ENCODE measurements at places on chromosomes 2 and 18. TPM values are rescaled to one million over a fixed set of nuclear protein-coding genes. Genes with fewer than 3 reads are reported as not detected.

GRCh38 chr18:73791081-73791480, 356.6 kb downstream of the FBXO15 start:
- DNase-seq: no peak

GRCh38 chr2:226790011-226790410, 9.6 kb downstream of the IRS1 start:
- DNase-seq: no peak

DNA sequence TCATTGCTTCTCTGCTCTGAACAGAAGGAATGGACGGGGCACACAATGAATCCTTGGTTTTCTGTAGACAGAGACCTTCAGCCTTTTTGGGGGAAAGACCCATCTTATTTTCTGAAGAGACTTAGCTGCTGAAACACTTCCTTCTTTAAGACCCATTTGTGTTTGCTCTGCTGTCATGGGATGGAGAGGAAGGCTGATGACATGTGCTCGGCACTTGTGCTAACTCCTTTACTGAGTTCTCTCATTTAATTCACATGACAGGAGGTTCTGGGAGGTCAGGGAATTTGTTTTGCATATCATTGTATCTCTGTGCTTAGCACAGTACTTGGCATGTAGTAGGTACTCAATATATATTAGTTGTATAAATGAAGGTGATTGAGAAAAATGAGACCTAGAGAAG, 39.0 kb downstream of the OXER1 start:
- DNase-seq: no peak

- no peak for DNase-seq
These were observed 13.1 kb upstream of the SNTG2 start for GRCh38 chr2:937530-937929.

- no peak for DNase-seq
These were observed 6.9 kb upstream of the NEDD4L start for GRCh38 chr18:58037163-58037562.

GRCh38 chr2:166181813-166182154, 54.0 kb upstream of the SCN1A start:
- DNase-seq: no peak

GRCh38 chr2:79131687-79132086, 11.4 kb downstream of the REG1A start:
- DNase-seq: no peak

GRCh38 chr18:3493501-3494244, 43.7 kb downstream of the TGIF1 start:
- DNase-seq: no peak

GRCh38 chr18:50769463-50769862, 50.4 kb downstream of the MRO start:
- DNase-seq: no peak

DNA sequence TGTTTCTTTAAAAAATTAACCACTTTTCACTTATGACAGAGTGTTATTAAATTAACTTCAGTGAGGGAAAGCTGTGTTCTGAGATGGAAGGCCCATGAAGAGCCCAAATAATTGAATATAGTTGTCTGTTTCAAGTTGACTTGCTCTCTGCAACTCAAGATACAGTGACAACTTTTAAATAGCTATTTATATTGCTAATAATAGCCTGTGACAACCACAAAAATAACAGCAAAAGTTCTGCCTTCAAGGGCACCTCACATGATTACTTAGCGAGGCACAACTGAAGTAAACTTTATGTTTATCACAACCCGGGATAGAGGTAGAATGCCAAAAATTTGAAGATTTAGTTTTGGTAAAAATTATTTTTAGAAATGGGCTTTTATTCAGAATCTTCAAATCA, 167.3 kb upstream of the SCN7A start:
- DNase-seq: no peak

GRCh38 chr2:3033315-3033714, 344.3 kb downstream of the EIPR1 start:
- DNase-seq: no peak

GRCh38 chr2:119455066-119455718, 23.5 kb downstream of the TMEM37 start:
- DNase-seq: no peak

GRCh38 chr2:8296306-8296705, 385.6 kb upstream of the ID2 start:
- DNase-seq: no peak

- no peak for DNase-seq
These were observed 35.1 kb downstream of the GALM start for GRCh38 chr2:38700881-38701458.

GRCh38 chr2:81747481-81748070, 1443.0 kb upstream of the LRRTM1 start:
- DNase-seq: no peak

DNA sequence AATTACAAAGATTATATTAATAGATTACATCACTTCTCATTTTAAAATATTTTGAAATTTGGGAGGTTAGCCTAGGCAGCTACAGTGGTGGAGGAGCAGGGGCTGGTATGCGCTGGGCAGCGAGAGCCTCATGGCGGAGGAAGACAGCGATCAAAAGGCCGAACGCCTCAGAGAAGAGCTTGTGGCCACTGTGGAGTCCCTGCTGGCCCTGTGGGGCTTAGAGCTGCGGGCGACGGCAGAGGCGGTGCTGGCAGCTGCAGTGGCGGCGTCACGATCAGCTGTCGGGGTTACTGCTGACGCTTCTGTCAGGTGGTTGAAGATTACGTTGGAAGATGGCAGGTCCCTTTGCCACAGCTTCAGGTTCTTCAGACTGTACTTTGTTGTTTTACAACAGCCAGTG, 87.4 kb downstream of the ROCK2 start:
- no peak for DNase-seq

DNA sequence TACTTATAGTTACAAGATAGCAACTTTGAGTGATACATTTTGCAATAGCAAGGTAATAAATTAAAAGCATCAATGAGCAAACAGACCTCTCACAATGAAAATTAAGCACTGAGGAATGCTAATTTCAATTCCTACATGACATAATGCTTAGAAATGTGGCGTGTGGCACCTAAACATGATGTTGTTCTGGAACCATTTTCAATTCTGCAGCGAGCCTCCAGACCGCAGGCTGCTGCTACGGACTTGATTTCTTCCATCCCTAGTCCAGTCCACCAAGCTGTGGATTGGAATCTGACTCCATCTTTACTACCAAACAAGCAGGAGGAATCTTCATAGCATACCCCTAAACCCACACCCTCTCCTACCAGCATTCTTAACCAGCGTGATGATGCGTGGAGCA, 58.7 kb upstream of the ZNF397 start:
- DNase-seq: no peak

GRCh38 chr18:35939138-35939537, 33.3 kb upstream of the RMP24 start:
- DNase-seq: no peak

- DNase-seq: no peak
These were observed 21.8 kb upstream of the GLS start for GRCh38 chr2:190858817-190859216.

DNA sequence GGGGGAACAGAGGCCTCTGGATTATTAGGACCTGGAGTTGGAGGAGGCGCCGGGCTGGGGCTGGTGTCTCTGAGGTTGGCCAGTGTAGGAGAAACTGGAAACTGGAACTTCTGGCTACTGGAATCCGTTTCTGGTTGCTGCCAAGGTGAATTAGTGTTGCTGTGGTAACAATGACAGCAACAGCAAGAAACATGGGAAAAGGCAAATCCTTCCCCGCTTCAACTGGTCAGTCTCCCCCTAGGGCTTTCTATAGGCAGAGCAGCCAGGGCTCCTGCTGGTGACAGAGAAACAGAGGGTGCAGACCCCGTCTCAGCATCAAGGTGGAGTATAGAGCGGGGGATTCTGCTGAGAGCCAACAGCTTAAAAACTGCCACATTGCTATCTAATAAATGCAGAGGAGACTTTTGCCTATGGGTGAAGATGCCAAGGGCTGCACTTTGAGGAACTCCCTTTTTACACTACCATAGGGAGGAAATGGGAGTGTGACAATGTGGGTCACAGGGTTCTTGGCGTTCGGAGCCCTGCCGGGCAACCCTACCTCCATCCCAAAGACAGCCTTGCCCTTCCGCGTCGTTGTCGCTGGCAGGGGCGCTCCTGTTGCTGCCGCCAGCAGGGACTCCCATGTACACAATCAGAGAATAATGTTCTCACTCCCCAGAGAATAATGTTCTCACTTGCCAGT, 81.4 kb upstream of the CABLES1 start:
- no peak for DNase-seq

GRCh38 chr2:1617425-1618021, 126.8 kb downstream of the PXDN start:
- DNase-seq: no peak

- DNase-seq: no peak
These were observed 146.7 kb upstream of the ALKAL2 start for GRCh38 chr2:434625-435024.

GRCh38 chr2:223759569-223760430, 77.6 kb downstream of the AP1S3 start:
- no peak for DNase-seq

DNA sequence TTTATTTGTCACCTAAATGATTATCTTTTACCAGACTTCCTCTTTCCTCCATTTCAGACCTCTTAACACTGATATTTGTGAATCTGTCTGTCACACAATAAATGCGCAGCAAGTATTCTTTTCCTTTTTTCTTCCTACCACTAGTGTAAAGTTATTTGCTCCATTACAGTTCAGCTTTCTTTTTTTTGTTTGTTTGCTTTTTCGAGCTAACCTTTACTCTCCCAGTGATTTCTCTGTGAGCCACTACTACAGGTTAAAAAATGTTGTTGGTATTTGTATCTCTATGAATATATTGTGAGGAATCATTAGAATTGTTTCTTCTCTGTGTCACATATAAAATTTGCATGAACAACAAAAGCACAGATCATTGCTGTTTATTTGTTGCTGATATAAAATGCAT, 854.0 kb upstream of the GCFC2 start:
- DNase-seq: no peak

- DNase-seq: no peak
These were observed 44.4 kb downstream of the EN1 start for GRCh38 chr2:118803012-118803411.

DNA sequence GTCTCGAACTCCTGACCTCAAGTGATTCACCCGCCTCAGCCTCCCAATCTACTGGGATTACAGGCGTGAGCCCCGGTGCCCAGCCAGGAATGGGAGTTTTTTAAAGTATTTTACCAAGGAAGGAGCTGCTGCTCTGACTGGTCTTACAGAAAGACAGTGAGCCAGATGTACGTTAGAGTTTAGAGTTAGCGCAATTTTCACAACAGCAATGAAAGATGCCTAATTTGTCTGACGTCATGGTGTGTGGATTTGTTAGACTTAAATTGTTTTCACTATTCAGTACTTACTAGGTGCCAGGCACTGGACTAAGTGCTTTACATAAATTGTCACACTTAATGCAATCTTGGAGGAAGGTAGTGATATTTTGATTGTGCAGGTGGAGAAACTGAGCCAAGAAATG, 12.4 kb upstream of the RPL37A start:
- no peak for DNase-seq

DNA sequence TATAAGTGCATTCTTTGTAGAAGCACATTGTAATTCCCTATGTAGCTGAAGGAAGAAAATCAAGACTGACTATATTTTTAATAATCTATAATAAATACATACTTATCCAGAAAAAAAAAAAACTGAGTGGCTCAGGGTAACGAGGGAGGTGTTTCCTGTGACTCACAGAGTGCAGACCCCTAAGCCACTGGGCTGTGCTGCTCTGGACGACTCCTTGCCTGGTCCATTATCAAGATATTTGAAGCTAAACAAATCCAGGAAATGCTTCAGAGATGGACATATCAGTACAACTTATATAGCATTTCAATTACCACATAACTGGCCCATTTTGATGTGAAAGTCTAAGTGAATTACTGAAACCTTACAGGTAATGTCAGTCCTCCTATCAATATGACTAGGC, 80.6 kb downstream of the PIGN start:
- DNase-seq: no peak

GRCh38 chr2:206260188-206261012, 14.1 kb upstream of the ZDBF2 start:
- DNase-seq: no peak

DNA sequence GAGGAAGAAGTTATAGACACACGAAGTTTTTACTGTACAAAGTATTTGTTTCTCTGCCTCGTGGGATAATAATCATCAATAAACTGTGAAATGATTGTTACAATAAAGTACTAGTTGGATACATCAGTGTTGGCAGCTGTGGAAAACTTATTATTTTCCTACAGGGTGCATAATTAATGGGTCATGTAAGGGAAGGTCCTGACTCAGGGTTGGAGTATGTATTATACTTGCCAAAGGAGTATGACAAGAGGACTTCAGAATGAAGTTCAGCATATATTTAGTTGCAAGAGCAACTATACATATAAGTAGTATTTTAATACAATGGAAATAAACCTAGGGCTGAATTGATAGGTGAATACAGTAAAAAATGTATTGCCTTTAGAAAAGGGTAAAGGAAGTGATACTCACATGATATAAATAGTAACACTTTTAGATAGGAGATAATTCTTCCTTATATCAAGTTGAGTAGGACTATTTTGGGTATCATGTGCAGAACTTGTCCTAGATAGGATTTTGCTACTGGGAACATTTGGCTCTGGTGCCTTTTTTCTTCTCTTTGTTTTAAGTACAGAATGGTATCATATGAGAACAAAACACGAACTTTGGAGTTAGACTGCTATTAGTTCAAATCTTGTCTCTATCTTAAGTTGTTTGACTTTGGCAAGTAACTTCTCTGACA, 79.1 kb downstream of the PLCL1 start:
- DNase-seq: no peak

GRCh38 chr2:118065921-118066511, 22.3 kb upstream of the INSIG2 start:
- DNase-seq: no peak

GRCh38 chr2:201403880-201404279, 46.7 kb upstream of the FLACC1 start:
- DNase-seq: no peak

Gene TTC39C
- total RNA-seq: 93.5 TPM

Gene SLC8A1
- total RNA-seq: 0.50 TPM

Gene FARSB
- total RNA-seq: 26.0 TPM

Gene PRKAG3
- not detected for total RNA-seq

Gene RNF152
- 0.50 TPM for total RNA-seq

Gene INHA
- total RNA-seq: not detected

Gene L3MBTL4
- 0.33 TPM for total RNA-seq

Gene IL1R2
- total RNA-seq: 0.50 TPM

Gene UGT1A4
- total RNA-seq: not detected

Gene CASP10
- total RNA-seq: 49.6 TPM

Gene FAM124B
- 0.64 TPM for total RNA-seq

Gene LONRF2
- total RNA-seq: 0.02 TPM

Gene NUP35
- 16.9 TPM for total RNA-seq

Gene FAM237A
- not detected for total RNA-seq

Gene HOXD1
- not detected for total RNA-seq

Gene LAMA3
- 0.20 TPM for total RNA-seq

Gene GNLY
- 75.5 TPM for total RNA-seq

Gene PSMD1
- total RNA-seq: 101 TPM

Gene SAP130
- total RNA-seq: 36.8 TPM

Gene ATP6V1B1
- total RNA-seq: not detected

Gene TMEM178A
- total RNA-seq: not detected

Gene ADGRF3
- total RNA-seq: 7.4 TPM

Gene GDF7
- total RNA-seq: not detected

Gene CROCC2
- total RNA-seq: not detected

Gene ACVR1C
- total RNA-seq: 2.2 TPM

Gene EIF2AK2
- 129 TPM for total RNA-seq

Gene AMER3
- not detected for total RNA-seq
